ENCODE measurements at places on chromosomes 3 and 15. TPM values are rescaled to one million over a fixed set of nuclear protein-coding genes. Genes with fewer than 3 reads are reported as not detected.

Gene FOXP1
- polyA plus RNA-seq: 6.1 TPM

Gene NUP210
- polyA plus RNA-seq: 8.2 TPM

Gene GOLGB1
- 29.3 TPM for polyA plus RNA-seq

Gene ALAS1
- 66.0 TPM for polyA plus RNA-seq

Gene TMEM158
- polyA plus RNA-seq: 7.9 TPM

Gene LTK
- 0.28 TPM for polyA plus RNA-seq

Gene TRAIP
- polyA plus RNA-seq: 7.5 TPM

Gene PAQR5
- polyA plus RNA-seq: not detected

Gene PLA2G4B
- 26.2 TPM for polyA plus RNA-seq

Gene PLA2G4E
- not detected for polyA plus RNA-seq

Gene SPINT1
- 0.18 TPM for polyA plus RNA-seq

Gene LRRIQ4
- not detected for polyA plus RNA-seq

Gene GPR149
- polyA plus RNA-seq: 10.7 TPM

Gene TGM5
- not detected for polyA plus RNA-seq

Gene GALNT15
- 1.5 TPM for polyA plus RNA-seq

Gene CIDEC
- polyA plus RNA-seq: not detected

Gene SPRED1
- 9.4 TPM for polyA plus RNA-seq

Gene GOLGA6L4
- 8.4 TPM for polyA plus RNA-seq

Gene PLSCR2
- polyA plus RNA-seq: not detected

Gene AADAC
- polyA plus RNA-seq: not detected

Gene FETUB
- not detected for polyA plus RNA-seq

Gene POTEB3
- not detected for polyA plus RNA-seq

Gene KCNMB3
- polyA plus RNA-seq: 0.16 TPM

Gene FOXB1
- not detected for polyA plus RNA-seq

Gene CASR
- not detected for polyA plus RNA-seq

Gene NR1I2
- 0.53 TPM for polyA plus RNA-seq

Gene SERF2
- polyA plus RNA-seq: 548 TPM

Gene DUOX1
- polyA plus RNA-seq: not detected

Gene TTC21A
- polyA plus RNA-seq: 9.4 TPM

Gene HCLS1
- 0.28 TPM for polyA plus RNA-seq

Gene KLHL6
- polyA plus RNA-seq: not detected

Gene SLC9C1
- polyA plus RNA-seq: not detected

Gene B3GALNT1
- 31.7 TPM for polyA plus RNA-seq

Gene LEKR1
- 0.14 TPM for polyA plus RNA-seq

Gene CCDC80
- polyA plus RNA-seq: 0.14 TPM

Gene ARGFX
- polyA plus RNA-seq: not detected

Gene CA12
- 0.62 TPM for polyA plus RNA-seq

Gene ROPN1B
- 0.11 TPM for polyA plus RNA-seq

Gene CLDN11
- 0.98 TPM for polyA plus RNA-seq

Gene ADAMTS7
- 31.5 TPM for polyA plus RNA-seq

Gene NFKBIZ
- 0.84 TPM for polyA plus RNA-seq

Gene COL7A1
- 45.3 TPM for polyA plus RNA-seq

Gene TEX55
- polyA plus RNA-seq: not detected

Gene DIS3L
- polyA plus RNA-seq: 9.9 TPM

Gene CCR8
- not detected for polyA plus RNA-seq

Gene FSIP1
- polyA plus RNA-seq: 3.8 TPM

Gene IFT57
- polyA plus RNA-seq: 59.0 TPM

Gene TLR9
- not detected for polyA plus RNA-seq

Gene TUSC7
- polyA plus RNA-seq: not detected

Gene CYB561D2
- 21.2 TPM for polyA plus RNA-seq

Data from neural cell (in vitro differentiated cells).